ENCODE measurements at places on chromosomes 16 and 17.

GRCh38 chr17:70636517-70637133, 467.3 kb downstream of the KCNJ2 start:
- peaks cover 8% of the 10 kb centered on the region for H3K4me1 ChIP-seq
- H3K4me3 ChIP-seq = no peak overlapping the region
- H3K27ac ChIP-seq = no peak overlapping the region
- DNase-seq = no peak

GRCh38 chr17:1142561-1142971, 37.2 kb downstream of the ABR start:
- no peak for DNase-seq
- H3K27ac ChIP-seq = peak overlapping the region; percentile 33
- H3K27me3 ChIP-seq = peaks cover 4% of the 10 kb centered on the region
- H3K36me3 ChIP-seq = peaks cover 6% of the 10 kb centered on the region
- H3K4me3 ChIP-seq = no peak overlapping the region
- peaks cover 10% of the 10 kb centered on the region for H3K4me1 ChIP-seq

DNA sequence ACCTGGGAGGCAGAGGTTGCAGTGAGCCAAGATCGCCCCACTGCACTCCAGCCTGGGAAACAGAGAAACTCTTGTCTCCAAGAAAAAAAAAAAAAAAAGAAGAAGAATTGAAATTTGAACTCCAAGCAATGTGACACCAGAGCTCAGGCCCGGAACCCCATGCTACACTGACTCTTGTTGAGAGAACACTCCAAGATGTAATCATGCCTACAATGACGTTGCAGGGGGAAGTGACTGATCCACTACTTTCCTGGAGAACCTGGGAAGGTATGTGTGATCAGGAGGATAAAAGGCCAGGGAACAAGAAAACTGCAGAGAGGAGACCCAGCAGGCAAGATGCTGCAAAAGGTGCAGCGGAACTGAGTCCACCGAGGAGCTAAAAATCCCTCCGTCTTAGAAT, 57.9 kb downstream of the ADCY9 start:
- no peaks in the 10 kb centered on the region for H3K27me3 ChIP-seq
- H3K27ac ChIP-seq = no peak overlapping the region
- peaks cover 1% of the 10 kb centered on the region for H3K36me3 ChIP-seq
- peaks cover 3% of the 10 kb centered on the region for H3K4me1 ChIP-seq

- H3K36me3 ChIP-seq = peaks cover 23% of the 10 kb centered on the region
- no peak overlapping the region for H3K4me3 ChIP-seq
- DNase-seq = no peak
- H3K4me1 ChIP-seq = peaks cover 5% of the 10 kb centered on the region
Observed at GRCh38 chr17:50134206-50135110, 4.5 kb upstream of the SAMD14 start.

- H3K27me3 ChIP-seq = peaks cover 9% of the 10 kb centered on the region
- no peak overlapping the region for H3K27ac ChIP-seq
- no peak for DNase-seq
- no peak overlapping the region for H3K4me3 ChIP-seq
- no peaks in the 10 kb centered on the region for H3K36me3 ChIP-seq
Observed at GRCh38 chr17:50829332-50829731, 6.1 kb upstream of the WFIKKN2 start.

DNA sequence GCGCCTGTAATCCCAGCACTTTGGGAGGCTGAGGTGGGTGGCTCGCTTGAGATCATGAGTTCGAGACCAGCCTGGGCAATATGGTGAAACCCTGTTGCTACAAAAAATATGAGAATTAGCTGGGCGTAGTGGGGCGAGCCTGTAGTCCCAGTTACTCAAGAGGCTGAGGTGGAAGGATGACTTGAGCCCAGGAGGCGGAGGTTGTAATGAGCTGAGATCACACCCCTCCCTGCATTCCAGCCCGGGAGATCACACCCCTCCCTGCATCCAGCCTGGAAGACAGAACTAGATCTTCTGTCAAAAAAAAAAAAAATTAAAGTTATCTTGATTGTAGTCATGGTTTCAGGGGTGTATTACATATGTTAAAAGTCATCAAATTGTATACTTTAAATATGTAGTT, 26.8 kb upstream of the GLG1 start:
- no peaks in the 10 kb centered on the region for H3K27me3 ChIP-seq
- no peak overlapping the region for H3K4me3 ChIP-seq
- DNase-seq = no peak

GRCh38 chr17:82781894-82782274, 30.0 kb downstream of the TBCD start:
- peak; percentile 81 for DNase-seq
- peaks cover 10% of the 10 kb centered on the region for H3K36me3 ChIP-seq
- peaks cover 6% of the 10 kb centered on the region for H3K4me1 ChIP-seq
- no peaks in the 10 kb centered on the region for H3K27me3 ChIP-seq
- no peak overlapping the region for H3K4me3 ChIP-seq

DNA sequence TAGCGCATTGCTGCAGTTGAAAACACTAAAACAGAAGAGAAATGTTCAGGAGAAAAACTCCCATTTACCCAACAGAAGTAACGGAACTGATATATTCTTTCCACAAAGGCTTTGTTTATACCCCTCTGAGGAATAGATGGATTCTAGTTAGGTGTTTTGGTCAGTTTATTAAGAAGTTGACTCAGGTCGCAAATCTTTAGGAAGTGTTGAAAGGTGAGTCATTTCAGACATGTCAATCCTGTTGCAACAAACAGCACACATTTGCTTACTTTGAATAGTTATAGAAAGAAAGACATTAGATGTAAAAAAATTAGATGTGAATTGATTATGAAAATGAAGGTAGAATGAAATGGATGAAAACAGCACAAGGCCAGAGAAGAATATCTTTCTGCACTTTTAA, 941.0 kb downstream of the KCNJ2 start:
- H3K27ac ChIP-seq = no peak overlapping the region
- no peak overlapping the region for H3K4me3 ChIP-seq
- DNase-seq = no peak
- peaks cover 2% of the 10 kb centered on the region for H3K27me3 ChIP-seq

DNA sequence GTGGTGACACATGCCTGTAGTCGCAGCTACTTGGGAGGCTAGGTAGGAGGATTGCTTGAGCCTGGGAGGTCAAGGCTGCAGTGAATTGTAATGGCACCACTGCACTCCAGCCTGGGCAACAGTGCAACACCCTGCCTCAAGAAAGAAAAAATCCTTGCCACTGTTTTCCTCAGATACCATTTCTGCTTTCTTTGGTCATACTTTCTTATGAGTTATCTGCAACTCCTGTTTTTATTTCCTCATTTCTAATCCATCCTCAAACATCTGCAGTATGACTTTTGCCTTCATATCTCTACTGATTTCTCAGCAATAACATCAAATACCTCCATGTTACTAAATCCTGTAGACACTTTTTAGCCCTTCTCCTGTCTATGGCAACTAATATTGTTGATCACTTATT, 3.1 kb upstream of the AP2B1 start:
- no peaks in the 10 kb centered on the region for H3K36me3 ChIP-seq
- no peak for DNase-seq
- peaks cover 17% of the 10 kb centered on the region for H3K4me1 ChIP-seq
- H3K4me3 ChIP-seq = no peak overlapping the region
- no peak overlapping the region for H3K27ac ChIP-seq

GRCh38 chr17:78141437-78142118, 4.6 kb upstream of the C17orf99 start:
- H3K27me3 ChIP-seq = peaks cover 12% of the 10 kb centered on the region
- DNase-seq = no peak

- H3K36me3 ChIP-seq = no peaks in the 10 kb centered on the region
- DNase-seq = peak; percentile 71
- peak within 1 kb of the TSS; percentile 72 for H3K4me3 ChIP-seq
- peaks cover 5% of the 10 kb centered on the region for H3K4me1 ChIP-seq
Observed at GRCh38 chr17:75587675-75588595, at the start of gene MYO15B. Gene MYO15B, plus strand, starts transcription at chr17:75587800. Its CDS starts 258 bp downstream, at chr17:75588058.

GRCh38 chr17:20156196-20157000, 147.2 kb downstream of the SPECC1 start:
- peaks cover 10% of the 10 kb centered on the region for H3K4me1 ChIP-seq
- DNase-seq = peak; percentile 42
- peaks cover 6% of the 10 kb centered on the region for H3K36me3 ChIP-seq
- H3K27me3 ChIP-seq = peaks cover 7% of the 10 kb centered on the region
- peak overlapping the region; percentile 96 for H3K27ac ChIP-seq
- H3K4me3 ChIP-seq = no peak overlapping the region

GRCh38 chr17:76421044-76421407, 31.9 kb downstream of the UBE2O start:
- H3K4me3 ChIP-seq = no peak overlapping the region
- no peaks in the 10 kb centered on the region for H3K27me3 ChIP-seq
- no peaks in the 10 kb centered on the region for H3K4me1 ChIP-seq
- no peak for DNase-seq

DNA sequence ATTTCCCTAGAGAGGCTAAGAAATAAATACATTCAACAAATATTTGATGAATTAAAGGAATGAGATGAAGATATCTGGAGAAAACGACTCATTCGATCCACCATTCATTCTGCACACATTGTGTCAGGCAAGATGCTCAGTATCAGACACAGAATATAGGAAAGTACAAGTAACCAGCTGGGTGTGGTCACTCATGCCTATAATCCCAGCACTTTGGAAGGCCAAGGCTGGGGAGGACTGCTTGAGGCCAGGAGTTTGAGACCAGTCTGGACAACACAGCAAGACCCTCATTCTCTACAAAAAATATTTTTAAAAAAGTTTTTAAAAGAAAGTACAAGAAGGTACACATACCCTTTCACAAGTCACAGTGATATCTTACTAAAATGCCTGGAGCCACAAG, 42.3 kb downstream of the CRLF3 start:
- no peaks in the 10 kb centered on the region for H3K27me3 ChIP-seq
- peaks cover 18% of the 10 kb centered on the region for H3K36me3 ChIP-seq
- no peak overlapping the region for H3K27ac ChIP-seq

GRCh38 chr17:76969598-76970172, 101.5 kb downstream of the MGAT5B start:
- peaks cover 8% of the 10 kb centered on the region for H3K4me1 ChIP-seq
- peaks cover 46% of the 10 kb centered on the region for H3K27me3 ChIP-seq
- H3K36me3 ChIP-seq = no peaks in the 10 kb centered on the region
- peak overlapping the region; percentile 78 for H3K4me3 ChIP-seq
- H3K27ac ChIP-seq = peak overlapping the region; percentile 96

DNA sequence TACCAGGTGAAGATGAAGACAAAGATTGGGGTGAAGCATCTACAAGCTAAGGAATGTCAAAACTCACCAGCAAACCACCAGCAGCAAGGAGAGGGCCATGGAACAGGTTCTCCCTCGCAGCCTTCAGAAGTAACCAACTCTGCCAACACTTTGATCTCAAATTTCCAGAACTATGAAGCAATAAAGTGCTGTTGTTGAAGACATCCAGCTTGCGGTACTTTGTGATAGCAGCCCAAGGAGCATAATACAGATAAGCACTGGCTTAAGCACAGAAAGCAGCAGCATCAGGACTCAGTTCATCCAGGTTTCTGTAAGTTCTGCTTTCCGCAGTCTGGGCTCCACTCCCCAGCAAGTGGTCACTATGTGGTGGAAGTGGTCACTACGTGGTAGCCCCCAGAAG, 16.0 kb upstream of the CDRT4 start:
- H3K4me3 ChIP-seq = no peak overlapping the region
- no peaks in the 10 kb centered on the region for H3K4me1 ChIP-seq
- H3K36me3 ChIP-seq = peaks cover 25% of the 10 kb centered on the region
- H3K27me3 ChIP-seq = no peaks in the 10 kb centered on the region
- no peak overlapping the region for H3K27ac ChIP-seq
- no peak for DNase-seq

- no peak overlapping the region for H3K4me3 ChIP-seq
- no peak overlapping the region for H3K27ac ChIP-seq
Observed at GRCh38 chr16:60651346-60651745, 1384.9 kb downstream of the CDH8 start.

DNA sequence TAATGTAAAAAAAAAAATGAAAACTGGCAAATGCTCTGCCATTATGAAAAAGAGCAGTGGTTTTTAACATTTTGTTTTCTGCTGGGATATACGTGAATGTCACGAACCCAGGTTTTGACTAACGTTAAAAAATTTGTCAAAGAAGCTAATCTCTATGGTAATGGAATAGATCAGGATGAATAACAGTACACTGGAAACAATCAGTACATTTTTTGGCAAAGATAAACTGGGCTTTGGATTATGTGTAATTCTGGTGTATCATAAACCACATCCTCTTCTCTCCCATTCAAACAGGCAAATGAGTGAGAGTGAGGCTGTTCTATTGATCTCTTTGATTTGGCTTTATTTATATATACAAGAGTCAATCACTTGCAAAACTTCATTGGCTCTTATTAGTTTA, 207.0 kb upstream of the IRX3 start:
- H3K27me3 ChIP-seq = peaks cover 14% of the 10 kb centered on the region
- peaks cover 5% of the 10 kb centered on the region for H3K36me3 ChIP-seq
- no peak overlapping the region for H3K27ac ChIP-seq
- no peak for DNase-seq

GRCh38 chr17:78879635-78880186, 23.3 kb downstream of the CEP295NL start:
- DNase-seq = no peak
- H3K36me3 ChIP-seq = peaks cover 1% of the 10 kb centered on the region
- H3K27ac ChIP-seq = no peak overlapping the region
- H3K4me3 ChIP-seq = no peak overlapping the region
- peaks cover 14% of the 10 kb centered on the region for H3K4me1 ChIP-seq

DNA sequence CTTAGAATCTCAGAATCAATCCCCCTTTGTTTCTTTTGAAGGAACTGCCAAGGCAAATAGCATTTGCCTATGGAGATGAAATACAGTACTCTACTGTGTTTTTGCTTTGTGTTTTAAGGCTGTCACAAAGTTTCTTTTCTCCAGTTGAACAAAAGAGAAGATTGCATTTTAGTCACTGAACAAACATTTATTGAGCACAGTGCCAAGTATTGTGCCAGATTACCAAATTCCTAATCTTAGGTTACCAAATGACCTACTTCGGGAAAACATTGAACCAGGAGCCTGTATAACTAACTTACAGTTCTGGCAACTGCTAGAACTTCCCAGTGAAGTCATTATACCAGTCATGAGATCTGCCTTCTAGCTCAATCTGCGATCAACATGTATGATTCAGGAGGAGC, 3.0 kb upstream of the UBB start:
- H3K27ac ChIP-seq = no peak overlapping the region
- DNase-seq = no peak
- no peak overlapping the region for H3K4me3 ChIP-seq
- peaks cover 17% of the 10 kb centered on the region for H3K36me3 ChIP-seq
- H3K27me3 ChIP-seq = no peaks in the 10 kb centered on the region
- H3K4me1 ChIP-seq = peaks cover 16% of the 10 kb centered on the region

GRCh38 chr17:19372866-19373504, 5.3 kb upstream of the MAPK7 start:
- no peak for DNase-seq
- H3K4me3 ChIP-seq = no peak overlapping the region
- no peak overlapping the region for H3K27ac ChIP-seq
- no peaks in the 10 kb centered on the region for H3K27me3 ChIP-seq
- no peaks in the 10 kb centered on the region for H3K36me3 ChIP-seq
- H3K4me1 ChIP-seq = peaks cover 6% of the 10 kb centered on the region

- H3K27ac ChIP-seq = no peak overlapping the region
- DNase-seq = no peak
- no peak overlapping the region for H3K4me3 ChIP-seq
- H3K27me3 ChIP-seq = peaks cover 3% of the 10 kb centered on the region
Observed at GRCh38 chr17:72407931-72408330, 287.1 kb downstream of the SOX9 start.

Measured in progenitor cell of endocrine pancreas (in vitro differentiated cells).